ENCODE measurements at places on chromosomes 4 and X. TPM values are rescaled to one million over a fixed set of nuclear protein-coding genes. Genes with fewer than 3 reads are reported as not detected.

ANXA3 gene
- total RNA-seq = 2.2 TPM

TRAPPC11 gene
- total RNA-seq = 33.1 TPM

PALLD gene
- total RNA-seq = 2.4 TPM

CSTF2 gene
- total RNA-seq = 35.8 TPM

ZBTB33 gene
- total RNA-seq = 15.3 TPM

HERC6 gene
- 42.8 TPM for total RNA-seq

NXF2 gene
- total RNA-seq = not detected

GAGE12J gene
- not detected for total RNA-seq

CSAG2 gene
- total RNA-seq = not detected

TCEAL5 gene
- not detected for total RNA-seq

ARMCX4 gene
- 1.3 TPM for total RNA-seq

MMRN1 gene
- 0.52 TPM for total RNA-seq

PSAPL1 gene
- not detected for total RNA-seq

XAGE1A gene
- total RNA-seq = not detected

DCAF4L1 gene
- 0.19 TPM for total RNA-seq

IBSP gene
- not detected for total RNA-seq

TNIP3 gene
- 0.75 TPM for total RNA-seq

Measured in activated CD4-positive, alpha-beta T cell treated with anti-CD3 and anti-CD28 coated beads, Interleukin-2, amount 10 ng/mL, durations not matched to agents 7 days and 5 days (primary cell).